ENCODE measurements at places on chromosomes 3 and 15. TPM values are rescaled to one million over a fixed set of nuclear protein-coding genes. Genes with fewer than 3 reads are reported as not detected.

The TM6SF1 gene
- total RNA-seq: 1.6 TPM

The GPR62 gene
- total RNA-seq: not detected

The PRSS50 gene
- not detected for total RNA-seq

The IFRD2 gene
- total RNA-seq: 52.7 TPM

The PPCDC gene
- total RNA-seq: 13.3 TPM

The SOX2 gene
- not detected for total RNA-seq

The BFSP2 gene
- not detected for total RNA-seq

Data from IMR-90 (cell line).